Thymus (tissue), 14 donors: ENCODE measurements at places on chromosomes 2 and 18.

DNA sequence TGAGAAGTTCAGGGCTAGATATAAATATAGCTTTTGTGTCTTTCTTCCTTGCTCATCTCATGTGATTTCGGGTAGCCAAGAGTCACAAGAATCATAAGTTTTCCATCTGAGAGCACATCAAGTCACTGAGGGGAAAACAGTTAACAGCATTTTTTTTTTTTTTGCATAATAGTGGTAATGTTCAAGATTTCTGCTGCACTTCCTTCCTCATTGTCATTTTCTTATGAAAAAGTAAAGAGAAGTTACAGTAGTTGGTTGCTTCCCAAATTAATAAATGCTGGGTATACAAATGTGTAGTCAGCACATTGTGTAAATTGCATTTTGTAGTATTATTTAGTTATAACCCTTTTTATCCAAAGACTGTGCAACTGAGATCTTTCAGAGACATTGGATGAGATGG, 93.6 kb downstream of the ZEB2 start:
- DNase-seq = no peak

GRCh38 chr18:8890957-8891464, 185.7 kb downstream of the MTCL1 start:
- no peak for DNase-seq

DNA sequence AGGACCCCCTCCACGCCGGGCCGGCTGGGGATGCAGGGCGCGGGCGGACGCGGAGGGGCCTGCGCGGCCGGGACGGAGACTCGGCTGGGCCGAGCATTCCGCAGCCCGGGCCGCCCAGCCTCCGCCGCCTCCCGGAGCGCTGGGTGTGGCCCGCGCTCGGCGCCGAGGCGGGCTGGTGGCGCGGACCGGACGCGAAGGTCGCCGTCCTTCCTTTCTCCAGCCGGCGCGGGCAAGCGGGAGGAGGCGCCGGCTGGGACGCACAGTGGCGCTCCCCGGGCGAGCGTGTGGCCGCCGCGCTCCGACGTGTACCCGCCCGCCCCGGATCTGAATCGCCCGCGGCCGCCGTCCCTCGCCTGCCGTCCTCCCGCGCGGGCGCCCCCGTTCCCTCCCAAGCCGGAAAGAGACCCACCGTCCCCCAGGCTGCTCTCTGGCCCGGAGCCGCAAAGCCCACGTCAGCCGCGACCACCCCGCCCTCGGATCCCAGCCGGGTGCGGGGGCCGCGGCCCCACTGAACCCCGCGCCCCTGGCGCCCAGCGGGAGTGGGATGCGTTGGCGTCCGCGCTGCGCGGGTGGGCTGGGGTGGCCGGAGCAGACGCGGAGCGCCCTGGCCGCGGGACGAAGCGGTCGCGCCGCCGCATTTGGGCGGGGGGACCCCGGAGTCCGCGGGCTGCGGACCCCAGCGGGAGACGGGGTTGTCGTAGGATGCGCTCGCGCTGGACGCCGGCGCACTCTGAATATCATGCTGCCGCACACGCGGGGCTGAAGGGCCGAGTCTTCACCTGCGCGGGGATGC, 634 bp downstream of the SPATS2L start:
- DNase-seq = no peak

- DNase-seq = no peak
These were observed 70.1 kb downstream of the NOL10 start for GRCh38 chr2:10619643-10620042.

DNA sequence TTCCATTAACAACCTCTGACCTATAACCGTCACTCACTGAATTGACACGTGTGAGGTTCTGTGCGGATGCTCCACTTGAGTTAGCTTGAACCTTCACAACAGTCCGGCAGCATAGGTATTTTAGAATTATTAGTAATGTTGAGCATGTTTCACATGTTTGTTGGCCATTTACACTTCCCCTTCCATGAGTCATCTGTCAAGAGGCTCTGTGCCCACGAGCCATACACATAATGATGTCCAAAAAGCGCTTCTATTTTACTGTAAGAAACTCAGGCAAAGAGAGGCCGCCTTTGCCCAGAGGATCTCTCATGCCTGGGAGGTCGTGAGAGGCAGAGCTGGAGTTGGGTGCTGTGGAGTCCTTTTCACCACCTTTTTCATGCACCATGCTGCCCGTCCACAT, 28.9 kb upstream of the TMEM214 start:
- DNase-seq = no peak

DNA sequence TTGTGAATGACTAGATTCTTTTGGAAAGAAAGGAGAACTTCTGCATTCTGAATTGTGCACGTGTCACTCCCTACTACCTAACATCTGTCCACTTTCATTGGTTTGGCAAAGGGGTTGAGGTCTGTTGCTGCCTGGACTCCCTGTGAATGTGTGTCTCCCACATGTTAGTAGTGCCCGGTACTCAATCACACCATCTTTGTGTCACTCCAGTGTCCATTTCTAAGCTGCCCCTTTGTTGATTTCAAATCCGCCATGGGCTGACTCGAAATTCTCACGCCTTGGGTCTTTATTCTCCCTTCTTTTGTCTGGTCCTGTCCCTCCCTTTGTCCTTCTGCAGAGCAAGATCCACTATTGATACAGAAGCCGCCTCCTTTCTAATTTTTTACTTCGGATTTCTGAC, 7.5 kb downstream of the DPYSL5 start:
- no peak for DNase-seq

DNA sequence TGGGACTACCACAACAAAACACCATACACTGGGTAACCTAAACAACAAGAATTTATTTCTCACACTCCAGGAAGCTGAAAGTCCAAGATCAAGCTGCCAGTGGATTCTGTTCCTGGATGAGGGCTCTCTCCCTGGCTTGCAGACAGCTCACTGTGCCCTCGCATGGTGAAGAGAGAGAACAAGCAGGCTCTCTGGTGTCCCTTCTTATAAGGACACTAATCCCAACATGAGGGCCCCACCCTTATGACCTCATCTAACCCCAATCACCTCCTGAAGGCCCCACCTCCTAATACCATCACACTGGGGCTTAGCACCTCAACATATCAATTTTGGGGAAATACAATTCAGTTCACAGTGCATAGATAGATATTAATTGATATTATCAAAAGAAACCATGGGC, 83.5 kb downstream of the BIN1 start:
- no peak for DNase-seq

DNA sequence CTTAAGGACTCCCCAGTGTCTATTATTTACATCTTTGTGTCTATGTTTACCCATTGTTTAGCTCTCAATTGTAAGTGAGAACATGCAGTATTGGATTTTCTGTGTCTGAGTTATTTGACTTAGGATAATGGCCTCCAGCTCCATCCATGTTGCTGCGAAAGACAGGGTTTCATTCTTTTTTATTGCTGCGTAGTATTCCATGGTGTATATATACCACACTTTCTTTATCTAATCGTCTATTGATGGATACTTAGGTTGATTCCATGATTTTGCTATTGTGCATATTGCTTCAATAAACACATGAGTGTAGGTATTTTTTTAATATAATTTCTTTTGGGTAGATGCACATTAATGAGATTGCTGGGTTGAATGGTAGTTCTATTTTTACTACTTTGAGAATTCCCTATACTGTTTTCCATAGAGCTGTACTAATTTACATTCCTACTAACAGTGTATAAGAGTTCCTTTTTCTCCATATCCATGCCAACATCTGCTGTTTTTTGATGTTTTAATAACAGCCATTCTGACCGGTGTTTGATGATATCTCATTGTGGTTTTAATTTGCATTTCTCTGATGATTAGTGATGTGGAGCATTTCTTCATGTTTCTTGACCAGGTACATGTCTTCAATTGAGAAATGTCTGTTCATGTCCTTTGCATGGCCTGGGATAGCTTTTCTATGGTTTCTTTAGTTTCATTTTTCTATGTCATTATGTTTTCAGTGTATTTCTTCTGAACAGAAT, 21.8 kb downstream of the MTCL1 start:
- no peak for DNase-seq

DNA sequence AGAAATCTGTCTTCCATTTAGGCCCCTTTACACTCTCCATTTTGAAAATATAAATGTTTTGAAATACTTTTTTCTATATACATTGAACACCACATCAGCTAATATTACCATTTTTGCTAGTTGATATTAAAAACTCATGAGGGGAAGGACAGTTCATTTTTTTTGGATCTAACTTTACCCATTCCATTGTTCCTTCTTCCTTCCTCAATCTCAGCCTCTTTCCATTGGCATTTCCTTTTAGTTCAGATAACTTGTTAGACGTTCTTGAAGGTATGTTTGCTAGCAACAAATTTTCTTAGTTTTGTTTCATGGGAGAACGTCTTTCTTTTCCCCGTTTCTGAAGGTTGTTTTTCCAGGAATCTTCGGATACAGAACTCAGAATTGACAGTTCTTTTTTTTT, 759.0 kb downstream of the SOCS6 start:
- no peak for DNase-seq

DNA sequence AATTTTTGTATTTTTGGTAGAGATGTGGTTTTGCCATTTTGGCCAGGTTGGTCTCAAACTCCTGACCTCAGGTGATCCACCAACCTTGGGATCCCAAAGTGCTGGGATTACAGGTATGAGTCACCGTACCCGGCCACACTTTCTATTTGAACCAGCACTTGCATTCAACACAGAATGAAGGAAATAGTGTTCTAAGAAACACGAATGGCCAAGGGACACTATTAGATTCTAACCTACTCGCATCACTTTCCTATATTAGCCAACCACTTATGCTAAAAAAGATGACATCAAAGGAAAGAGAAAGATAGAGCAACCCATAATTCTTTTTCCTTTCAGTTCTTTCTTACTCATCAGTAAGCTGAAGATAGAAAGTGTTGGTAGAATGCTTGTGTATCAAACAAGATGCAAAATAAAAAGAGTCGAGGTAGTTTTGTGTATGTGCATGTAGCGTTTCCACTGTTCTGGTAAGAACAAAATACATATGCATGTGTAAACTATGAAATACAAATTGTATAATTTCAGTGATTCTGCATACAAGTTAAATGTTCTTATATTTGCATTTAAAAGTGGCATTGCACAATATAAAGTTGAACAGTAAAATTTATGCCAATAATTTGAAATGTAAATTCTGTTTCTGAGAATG, 247.6 kb downstream of the CDCA7 start:
- DNase-seq = no peak

GRCh38 chr2:14941151-14941631, 308.7 kb downstream of the LRATD1 start:
- no peak for DNase-seq

GRCh38 chr2:176733698-176734430, 464.6 kb downstream of the MTX2 start:
- DNase-seq = no peak

DNA sequence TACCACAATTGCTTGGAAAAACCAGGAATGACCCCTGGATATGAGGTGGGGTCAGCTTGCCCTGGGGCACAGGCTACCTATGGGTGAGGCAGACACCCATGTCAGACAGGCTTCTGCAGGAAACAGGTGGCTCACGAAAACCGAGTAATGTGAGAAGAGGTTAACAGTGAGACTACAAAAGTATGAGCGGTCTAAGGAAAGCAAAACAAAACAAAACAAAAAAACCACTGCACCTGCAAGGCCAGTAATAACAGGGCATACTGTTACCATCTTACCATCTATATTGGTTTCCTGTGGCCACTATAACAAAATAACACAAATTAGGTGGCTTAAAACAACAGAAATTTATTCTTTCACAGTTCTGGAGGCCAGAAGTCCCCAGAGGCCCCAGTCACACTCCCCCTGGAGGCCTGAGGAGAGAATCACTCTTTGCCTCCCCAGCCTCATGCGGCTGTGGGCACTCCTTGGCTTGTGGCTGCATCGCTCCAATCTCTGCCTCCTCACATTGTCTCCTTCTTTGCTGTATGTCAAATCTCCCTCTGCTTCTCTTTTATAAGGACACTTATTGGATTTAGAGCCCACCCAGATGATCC, 86.6 kb upstream of the EPC2 start:
- DNase-seq = no peak

- peak; percentile 91 for DNase-seq
These were observed 27.4 kb upstream of the YES1 start for GRCh38 chr18:839224-840022.

DNA sequence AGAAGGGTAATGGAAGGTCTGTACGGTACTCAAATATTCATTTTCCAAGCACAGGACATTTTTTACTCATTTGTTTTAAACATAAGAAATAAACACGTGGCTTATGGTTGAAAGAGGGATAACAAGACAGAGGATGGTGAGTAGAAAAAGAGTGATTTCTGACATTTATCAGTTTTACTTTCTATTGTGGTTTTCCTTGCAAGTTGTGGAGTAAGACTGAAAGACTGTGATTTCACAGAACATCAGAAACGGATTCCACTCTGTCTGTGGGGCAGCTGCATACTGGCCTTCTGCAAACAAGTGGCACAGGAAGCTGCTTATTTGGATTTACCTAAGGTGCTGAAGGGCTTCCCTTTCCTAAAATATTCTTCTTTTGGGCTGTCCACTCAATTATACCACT, 122.2 kb upstream of the ITGB6 start:
- no peak for DNase-seq

DNA sequence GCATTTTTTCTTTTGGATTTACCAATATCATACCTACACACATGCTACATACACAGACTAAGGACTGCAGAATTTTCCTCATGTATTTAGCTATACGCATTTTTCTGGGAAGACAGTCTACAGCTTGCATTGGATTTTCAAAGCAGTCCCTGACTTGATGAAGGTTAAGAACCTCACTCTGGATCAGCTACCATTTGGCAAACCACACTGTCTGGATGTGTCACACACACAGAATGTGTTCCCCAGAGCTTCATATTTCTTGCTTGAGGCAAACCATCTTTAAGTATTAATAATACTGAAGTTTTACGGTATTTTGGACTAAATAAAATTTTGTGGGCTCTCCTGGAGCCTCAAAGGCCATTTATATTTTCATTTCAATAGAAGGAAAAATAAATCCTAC, 102.3 kb downstream of the TCF4 start:
- no peak for DNase-seq

GRCh38 chr2:181900007-181900651, 8.6 kb downstream of the ITPRID2 start:
- no peak for DNase-seq

DNA sequence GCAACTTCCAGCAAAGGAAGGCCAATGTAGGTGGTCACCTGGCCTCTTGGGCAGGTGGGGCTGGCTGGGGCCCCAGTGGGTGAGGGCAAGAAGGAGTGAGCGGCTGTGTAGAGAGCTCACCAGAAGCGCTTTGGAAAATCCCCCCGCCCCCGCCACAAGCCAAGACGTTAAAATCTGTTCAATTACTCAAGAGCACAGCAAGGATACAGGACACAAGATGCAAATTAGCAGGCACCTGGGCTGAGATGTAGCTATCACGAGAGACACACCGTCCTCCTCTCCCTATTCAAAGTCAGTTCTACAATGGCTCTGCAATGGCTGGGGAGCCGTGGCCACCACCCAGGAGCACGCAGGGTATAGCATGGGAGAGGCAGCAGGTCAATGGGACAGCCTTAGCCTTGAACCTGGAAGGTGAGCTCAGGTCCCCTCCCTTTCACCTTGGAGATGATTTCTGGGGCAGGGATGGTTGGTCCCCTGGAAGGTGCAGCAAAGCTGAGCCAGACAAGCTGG, 38.5 kb upstream of the GPR17 start:
- DNase-seq = no peak

DNA sequence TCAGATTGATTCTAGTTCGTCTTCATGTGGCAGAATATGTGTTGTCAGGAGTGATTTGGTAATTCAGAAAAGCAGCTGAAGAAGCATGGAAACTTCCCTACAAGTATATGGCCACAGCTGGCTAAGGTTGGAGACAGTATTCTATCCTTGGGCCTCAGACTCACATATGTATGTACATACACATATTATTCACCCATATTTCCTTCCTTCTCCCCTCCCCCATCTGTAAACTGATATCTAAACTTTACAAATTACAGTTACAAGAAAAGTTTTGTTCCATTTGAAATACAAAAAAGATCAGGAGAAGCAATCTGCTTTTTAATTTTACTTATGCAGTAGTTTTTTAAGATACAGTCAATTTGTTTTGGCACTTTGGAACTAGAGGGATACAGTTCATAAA, 3.1 kb downstream of the SP3 start:
- DNase-seq = no peak
